ENCODE measurements at places on chromosomes 11 and 22.

GRCh38 chr11:115161876-115162275 lies 342.3 kb downstream of the CADM1 start:
- DNase-seq: peak; percentile 66

DNA sequence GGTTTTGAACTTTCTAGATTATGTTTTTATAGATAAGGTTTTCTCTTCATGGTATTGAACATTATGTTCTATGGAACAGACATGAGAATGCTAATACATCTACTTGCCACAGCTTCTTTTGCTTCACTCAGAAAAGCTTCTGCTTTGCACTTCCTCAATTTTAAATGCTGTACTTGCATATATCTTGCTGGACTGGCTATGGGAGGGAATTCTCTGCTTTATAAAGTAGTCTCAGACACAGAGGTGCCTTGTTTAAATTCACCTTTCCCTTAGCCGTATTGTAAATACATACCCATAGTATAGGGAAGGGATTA lies 173.9 kb downstream of the DDX10 start:
- DNase-seq: no peak

- no peak for DNase-seq
Observed at GRCh38 chr11:2656859-2657258, 42.9 kb downstream of the KCNQ1OT1 start.

DNA sequence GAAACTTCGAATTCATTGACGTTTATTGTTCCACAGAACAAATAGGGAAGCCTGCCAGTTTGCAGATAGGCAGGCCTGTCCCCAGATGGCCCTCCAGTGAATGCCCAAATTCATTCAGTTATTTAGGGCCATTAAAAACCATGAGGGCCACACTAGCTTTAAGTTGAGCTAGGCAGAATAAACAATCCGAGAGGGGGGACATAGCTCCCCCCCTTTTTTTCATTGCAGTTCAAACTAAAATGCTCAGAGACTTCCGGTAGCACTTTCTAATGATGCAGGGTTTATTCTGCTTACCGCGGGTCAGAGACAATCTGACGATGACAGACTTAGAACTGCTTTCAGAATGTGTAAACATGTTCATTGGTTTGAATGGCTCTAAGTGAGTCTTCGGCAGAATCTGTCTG lies 72.0 kb downstream of the ZBTB16 start:
- DNase-seq: no peak

DNA sequence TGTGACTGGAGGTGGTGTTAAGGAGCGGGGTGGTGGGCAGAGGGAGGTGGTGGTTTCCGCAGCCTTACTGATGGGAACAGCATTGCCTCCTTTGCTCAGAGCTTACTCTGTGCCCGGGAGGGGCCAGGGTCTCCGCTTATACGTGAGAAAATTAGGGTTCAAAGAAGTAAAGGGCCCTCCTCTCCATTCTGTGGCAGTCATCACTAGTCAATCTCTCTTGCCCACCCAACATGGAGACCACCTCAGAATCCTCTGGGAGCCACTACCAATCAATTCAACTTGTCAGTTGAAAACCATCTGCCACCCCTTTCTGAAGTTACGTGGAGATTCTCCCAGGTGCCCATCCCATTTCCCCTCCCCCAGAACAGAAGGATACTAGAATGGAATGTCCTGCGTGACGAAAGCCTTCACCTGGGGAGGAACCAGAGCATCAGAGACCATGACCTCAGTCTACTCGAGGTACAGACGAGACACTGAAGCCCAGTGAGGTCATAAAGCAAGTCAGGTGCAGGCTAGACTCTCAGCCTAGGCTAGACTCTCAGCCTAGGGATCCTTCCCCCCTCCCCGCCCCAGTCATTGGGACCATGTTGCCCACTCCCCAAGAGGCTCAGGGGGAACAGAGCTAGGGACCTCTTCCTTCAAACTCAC lies 2.0 kb downstream of the SELENOM start:
- DNase-seq: no peak

DNA sequence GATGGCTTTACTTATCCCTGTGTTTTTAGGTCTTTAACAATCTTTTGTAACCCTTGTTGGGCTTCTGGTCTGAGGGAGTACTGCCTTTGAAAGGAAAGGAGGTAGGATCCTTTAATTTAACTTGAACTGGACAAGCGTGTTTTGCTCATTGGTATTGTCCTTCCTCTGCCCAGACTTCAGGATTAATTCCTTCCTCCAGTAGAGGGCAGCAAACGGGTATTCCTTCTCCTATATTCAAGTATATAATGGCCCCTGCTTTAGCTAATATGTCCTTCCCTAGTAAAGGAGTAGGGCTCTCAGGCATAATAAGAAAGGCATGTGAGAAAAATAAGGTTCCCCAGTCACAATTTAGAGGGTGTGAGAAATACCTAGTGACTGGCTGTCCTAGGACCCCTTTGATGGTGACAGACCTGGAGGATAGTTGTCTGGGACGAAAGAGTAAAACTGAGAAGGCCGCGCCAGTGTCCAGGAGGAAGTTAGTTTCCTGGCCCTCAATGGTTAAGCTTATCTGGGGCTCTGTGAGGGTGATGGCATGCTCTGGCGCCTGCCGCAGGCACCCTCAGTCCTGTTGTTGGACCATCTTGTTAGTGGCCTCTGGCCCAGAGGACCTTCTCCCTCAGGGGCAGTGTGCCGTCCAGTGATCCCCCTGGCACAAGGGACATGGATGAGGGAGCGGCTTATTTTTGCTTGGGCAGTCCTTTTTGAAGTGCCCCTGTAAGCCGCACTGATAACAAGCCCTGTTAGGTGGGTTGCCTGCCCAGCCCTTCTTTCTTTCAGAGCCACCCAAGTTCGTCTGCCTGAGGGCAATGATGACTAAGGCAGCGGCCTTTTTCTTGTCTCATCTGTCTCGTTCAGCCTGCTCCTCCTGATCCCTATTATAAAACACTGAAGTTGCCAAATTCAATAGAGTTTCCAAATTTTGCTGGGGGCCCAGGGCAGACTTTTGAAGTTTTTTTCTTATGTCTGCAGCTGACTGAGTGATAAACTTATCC lies 51.8 kb downstream of the C11orf71 start:
- DNase-seq: peak; percentile 45

DNA sequence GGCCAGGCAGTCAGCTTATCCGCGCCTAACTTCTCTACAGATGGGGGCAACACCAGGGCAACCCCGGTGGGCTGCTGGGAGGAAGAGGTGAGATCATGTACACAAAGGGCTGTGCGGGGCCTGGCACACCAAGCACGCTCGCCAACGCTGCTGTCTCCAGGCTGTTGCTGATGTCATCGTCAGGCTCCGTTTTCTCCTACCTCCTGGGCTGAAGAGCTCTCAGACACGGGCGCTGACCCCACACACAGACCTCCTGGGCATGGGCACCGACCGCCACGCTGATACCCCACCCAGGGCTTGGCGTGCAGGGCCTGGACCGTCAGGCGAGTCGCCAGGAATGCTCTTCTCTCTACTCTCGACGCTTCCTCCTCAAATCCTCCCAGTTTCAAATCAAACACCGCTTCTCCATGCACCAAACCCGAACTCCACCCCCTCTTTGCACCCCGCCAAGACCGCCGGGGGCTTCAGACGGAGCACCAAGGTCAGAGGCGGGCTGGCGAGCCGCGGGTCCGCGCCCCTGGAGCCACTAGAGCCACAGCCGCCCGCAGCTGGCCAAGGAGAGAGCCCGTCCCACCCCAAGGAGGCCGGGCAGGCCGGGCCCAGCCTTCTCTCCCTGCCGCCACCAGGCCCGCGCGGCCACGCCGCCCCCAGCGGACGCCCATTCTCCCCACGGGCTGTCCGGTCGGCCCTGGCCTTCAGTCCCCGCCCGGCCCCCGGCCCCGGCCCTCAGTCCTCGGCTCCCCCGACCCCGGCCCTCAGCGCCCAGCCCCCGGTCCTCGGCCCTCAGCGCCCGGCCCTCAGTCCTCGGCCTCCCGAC lies 772 bp downstream of the SBF1 start:
- no peak for DNase-seq

DNA sequence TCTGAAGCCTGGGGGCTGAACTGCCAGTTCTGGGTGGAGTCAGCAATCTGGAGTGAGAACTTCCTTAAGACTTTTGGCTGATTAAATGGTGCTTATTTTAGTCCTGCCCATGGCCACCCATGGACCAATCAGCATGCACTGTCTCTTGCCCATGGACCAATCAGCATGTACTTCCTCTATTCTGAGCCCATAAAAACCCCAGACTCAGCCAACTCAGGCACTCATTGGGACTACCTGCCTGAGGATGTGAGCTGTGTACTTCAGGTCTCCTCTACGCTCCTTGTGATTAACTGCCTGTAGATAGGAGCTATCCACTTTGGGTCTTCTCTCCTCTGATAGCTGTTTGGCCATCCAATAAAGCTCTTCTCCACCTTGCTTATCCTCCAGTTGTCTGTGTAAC lies 342.3 kb upstream of the CCDC179 start:
- no peak for DNase-seq

DNA sequence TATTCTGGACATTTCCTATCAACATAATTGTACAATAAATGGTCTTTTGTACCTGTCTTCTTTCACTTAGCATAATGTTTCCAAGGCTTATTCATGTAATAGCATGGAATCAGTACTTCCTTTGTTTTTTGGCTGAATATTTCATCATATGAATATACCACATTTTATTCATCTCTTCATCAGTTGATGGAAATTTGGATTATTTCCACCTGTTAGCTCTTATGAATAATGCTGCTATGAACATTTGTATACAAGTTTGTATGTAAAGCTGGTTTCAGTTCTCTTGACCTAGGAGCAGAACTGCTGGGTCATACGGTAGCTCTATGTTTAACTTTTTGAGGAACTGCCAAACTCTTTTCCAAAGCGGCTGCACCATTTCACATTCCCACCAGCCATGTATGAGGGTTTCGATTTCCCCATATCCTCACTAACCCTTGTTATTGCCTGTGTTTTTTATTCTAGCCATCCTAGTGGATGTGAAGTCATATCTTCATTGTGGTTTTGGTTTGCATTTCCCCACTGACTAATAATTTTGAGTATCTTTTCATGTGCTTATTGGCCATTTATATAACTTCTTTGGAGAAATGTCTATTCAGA lies 20.9 kb downstream of the EXT2 start:
- no peak for DNase-seq

DNA sequence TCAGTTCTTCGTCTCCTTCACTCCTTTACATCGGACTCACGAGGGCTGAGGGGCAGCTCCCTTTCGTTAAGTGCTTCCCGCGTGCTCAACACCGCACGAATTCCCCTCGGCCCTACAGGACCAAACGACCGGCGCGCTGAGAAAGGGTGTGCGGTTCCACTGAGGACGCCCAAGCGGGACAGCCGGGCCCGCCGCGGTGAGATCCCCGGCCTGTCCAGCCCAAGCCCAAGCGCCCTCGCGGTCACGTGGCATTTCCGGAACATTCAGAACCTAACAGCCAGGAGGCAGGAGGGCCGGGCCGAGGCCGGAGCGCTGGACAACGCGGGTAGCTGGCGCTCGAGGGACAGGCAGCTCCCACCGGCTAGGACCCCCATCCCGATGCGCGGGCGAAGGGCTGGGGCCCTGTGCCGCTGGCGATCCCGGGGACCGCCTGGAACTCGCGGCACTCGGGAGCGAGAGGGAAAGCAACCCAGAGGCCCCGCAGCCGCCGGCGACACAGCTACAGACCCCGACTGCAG lies 737 bp upstream of the STIP1 start:
- peak; percentile 67 for DNase-seq

DNA sequence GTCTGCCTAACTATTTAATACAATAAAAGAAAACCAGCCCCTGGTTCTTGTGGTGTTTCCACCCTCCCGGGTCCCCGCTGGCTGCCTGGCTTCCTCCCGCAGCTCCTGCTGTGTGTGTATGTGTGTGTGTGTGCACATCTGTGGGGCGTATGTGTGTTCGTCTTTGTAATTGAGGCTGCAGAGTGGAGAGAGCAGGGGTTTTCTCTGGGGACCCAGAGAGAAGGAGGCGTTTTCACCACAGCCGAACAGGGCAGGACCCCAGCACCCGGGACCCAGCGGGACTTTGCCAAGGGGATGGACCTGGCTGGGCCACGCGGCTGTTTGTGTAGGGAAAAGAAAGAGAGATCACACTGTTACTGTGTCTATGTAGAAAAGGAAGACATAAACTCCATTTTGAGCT lies 42.7 kb downstream of the IGLL1 start:
- no peak for DNase-seq

- no peak for DNase-seq
Observed at GRCh38 chr11:76173663-76174062, 32.6 kb downstream of the WNT11 start.

GRCh38 chr11:57303280-57303989 lies 21.3 kb downstream of the TNKS1BP1 start:
- DNase-seq: peak; percentile 27

- DNase-seq: no peak
Observed at GRCh38 chr22:18000441-18001039, 23.8 kb downstream of the MICAL3 start.

- DNase-seq: peak; percentile 30
Observed at GRCh38 chr22:17943533-17944249, 80.7 kb downstream of the MICAL3 start.

- DNase-seq: peak; percentile 40
Observed at GRCh38 chr11:73308003-73308960, at the start of gene ARHGEF17. Gene ARHGEF17 (plus strand): TSS chr11:73308276. CDS start chr11:73308639, 363 bp downstream.

DNA sequence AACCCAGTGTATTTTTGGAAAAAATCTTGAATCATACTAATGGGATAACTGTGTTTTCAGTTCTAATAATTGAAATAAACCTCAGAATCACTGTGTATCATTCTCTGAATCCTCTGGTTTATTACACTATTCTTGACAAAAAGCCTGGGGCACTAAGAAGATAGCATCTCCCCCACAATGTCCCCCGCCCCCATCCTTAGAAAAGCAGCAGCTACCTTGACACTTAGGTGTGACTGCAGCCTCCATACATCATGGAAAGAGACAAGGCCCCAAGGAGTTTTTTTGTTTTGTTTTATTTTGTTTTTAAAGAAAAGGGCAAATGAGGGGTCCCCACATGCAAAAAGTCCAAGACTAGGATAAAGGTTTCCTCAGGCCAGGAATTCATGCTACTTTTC lies 124.8 kb downstream of the APOL5 start:
- no peak for DNase-seq

- DNase-seq: no peak
Observed at GRCh38 chr22:32612834-32613233, 138.2 kb downstream of the FBXO7 start.

DNA sequence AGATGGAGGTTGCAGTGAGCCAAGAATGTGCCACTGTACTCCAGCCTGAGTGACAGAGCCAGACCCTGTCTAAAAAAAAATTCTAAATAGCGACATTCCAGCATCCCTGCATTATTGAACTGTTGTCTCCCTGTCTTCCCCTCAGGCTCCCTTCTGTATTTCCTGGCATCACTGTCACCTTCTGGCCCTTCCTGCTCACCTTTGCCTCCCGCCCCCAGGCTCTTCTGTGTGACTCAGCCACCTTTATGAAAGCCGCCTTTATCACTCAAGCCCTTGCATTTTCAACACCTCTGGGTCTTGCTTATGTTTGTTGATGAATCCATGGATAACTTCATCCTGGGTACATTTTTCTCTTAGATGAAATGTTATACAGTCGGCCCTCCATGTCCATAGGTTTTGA lies 21.1 kb downstream of the UBASH3B start:
- no peak for DNase-seq

Measured in NCI-H2029 (cell line).